ENCODE measurements at places on chromosomes 3 and 15. TPM values are rescaled to one million over a fixed set of nuclear protein-coding genes. Genes with fewer than 3 reads are reported as not detected.

DNA sequence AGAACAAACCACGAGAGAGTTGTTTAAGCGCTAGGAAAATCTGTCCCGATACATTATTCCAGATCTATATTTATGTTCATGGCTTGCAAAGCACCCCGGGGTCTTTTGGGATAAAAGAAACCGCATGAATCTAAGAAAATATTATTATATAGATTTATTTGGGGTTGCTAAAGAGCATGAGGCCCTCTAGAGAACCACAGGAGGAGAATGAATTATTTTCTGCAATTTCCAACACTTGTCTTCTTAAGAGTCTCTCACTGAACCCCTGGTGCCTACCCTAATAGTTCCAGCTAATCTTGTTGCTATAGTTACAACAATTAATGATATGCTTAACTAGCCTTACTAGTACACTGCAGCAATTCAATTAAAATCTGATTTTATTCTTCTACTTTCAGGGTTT lies 79.6 kb downstream of the ARRDC4 start:
- DNase-seq: no peak

ISL2 gene
- total RNA-seq: not detected

GRCh38 chr15:33149919-33150318 lies 44.6 kb downstream of the FMN1 start:
- no peak for DNase-seq

SLC2A2 gene
- not detected for total RNA-seq

TMEM40 gene
- total RNA-seq: not detected

DNA sequence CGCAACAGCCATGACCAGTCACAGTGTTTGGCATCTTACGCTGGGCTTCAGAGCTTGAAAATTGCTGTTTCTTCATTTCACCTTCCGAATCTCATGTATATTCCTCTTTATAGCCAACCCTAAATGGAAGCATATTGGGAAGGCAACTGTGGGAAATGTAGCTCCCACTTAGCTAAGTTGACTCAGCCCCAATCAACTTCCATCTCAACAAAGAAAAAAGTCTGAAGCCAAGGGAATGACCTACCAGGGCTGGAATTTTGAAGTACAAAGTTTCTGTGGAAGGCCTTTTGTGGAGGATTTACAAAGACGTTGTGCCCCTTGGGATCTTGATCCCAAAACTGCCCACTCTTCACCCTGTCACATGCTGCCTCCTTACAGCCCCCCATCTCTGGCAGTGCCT lies 85.2 kb upstream of the OXTR start:
- no peak for DNase-seq

- DNase-seq: no peak
Measured at GRCh38 chr3:59381282-59381681, 331.5 kb upstream of the CFAP20DC start.
